ENCODE measurements at places on chromosomes 5 and 9.

DNA sequence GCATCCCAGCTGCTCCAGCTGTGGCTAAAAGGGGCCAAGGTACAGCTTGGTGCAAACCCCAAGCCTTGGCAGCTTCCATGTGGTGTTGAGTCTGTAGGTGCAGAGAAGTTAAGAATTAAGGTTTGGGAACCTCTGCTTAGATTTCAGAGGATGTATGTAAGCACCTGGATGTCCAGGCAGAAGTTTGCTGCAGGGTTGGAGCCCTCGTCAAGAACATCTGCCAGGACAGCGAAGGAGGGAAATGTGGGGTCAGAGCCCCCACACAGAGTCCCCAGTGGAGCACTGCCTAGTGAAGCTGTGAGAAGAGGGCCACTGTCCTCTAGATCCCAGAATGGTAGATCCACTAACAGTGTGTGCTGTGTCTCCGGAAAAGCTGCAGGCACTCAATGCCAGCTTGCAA, 236.2 kb upstream of the ADRA1B start:
- no peak for DNase-seq

DNA sequence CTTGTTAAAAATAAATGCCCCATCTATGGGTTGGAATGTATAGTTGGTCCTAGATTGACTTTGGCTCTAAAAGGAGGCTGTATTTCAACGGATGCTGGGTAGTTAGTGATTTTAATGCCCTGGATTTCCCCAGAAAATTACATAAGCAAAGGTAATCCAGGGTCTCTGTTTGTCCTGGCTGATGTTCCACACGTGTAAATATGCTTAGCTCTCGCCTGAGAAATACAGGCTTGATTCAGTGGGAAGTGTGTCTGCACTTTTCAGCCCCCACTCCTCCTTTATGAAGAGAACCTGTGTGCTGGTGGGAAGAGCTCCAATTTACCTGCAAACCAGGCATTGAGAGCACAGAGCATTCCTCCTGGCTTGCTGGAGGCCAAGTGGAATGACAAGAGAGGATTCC, 294.6 kb upstream of the CLINT1 start:
- no peak for DNase-seq

DNA sequence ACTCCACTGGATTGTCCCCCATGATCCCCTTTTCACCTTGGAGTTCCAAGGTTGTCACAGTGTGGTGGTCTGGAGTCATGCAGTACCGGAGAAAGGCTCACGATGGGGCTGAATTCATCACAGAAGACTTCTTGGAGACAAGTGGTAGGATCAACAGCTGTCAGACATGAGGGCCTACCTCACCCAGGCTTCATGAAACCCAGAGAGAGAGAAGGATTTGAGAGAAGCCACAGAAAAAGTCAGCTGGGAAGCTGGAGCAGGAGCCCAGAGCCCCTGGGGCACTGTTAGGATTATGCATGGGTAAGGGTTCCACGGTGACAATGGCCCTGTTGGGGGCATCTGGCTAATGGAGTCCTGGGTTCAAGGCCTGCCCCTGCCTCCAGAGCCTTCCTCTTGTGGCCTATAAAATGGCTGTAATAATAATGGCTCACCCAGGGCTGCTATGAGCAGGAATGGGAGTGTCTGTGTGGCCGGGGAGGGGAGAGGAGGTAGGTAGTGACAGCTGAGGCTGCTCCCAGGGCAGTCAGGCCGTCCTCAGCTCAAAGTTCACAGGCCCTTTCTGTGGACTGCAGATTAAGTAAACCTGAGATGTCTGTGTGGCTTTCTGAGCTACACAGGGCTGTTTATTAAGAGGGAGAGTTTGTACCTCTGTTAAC, 910 bp downstream of the TRIM14 start:
- DNase-seq, result peak; percentile 77

- no peak for DNase-seq
Measured at GRCh38 chr5:149448431-149448830, 69.3 kb upstream of the IL17B start.

GRCh38 chr5:115337882-115338281, 41.4 kb upstream of the CCDC112 start:
- DNase-seq, result no peak

DNA sequence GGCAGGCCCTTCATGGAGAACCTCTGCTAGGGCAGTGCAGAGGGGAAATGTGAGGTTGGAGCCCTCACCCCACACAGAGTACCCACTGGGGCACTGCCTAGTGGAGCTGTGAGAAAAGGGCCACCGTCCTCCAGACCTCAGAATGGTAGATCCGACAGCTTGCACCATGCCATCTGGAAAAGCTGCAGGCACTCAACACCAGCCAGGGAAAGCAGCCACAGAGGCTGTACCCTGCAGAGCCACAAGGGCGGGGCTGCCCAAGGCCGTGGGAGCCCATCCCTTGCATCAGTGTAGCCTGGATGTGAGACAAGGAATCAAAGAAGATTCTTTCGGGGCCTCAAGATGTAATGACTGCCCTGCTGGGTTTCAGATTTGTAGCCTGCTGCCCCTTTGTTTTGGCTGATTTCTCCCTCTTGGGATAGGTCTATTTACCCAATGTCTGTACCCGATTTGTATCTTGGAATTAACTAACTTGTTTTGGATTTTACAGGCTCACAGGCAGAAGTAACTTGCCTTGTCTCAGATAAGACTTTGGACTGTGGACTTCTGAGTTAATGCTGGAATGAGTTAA, 16.6 kb upstream of the ZDHHC11 start:
- no peak for DNase-seq

GRCh38 chr5:167857321-167857720, 434.1 kb upstream of the WWC1 start:
- DNase-seq, result no peak

- DNase-seq, result no peak
Measured at GRCh38 chr5:117604845-117605244, 1030.2 kb upstream of the SEMA6A start.

DNA sequence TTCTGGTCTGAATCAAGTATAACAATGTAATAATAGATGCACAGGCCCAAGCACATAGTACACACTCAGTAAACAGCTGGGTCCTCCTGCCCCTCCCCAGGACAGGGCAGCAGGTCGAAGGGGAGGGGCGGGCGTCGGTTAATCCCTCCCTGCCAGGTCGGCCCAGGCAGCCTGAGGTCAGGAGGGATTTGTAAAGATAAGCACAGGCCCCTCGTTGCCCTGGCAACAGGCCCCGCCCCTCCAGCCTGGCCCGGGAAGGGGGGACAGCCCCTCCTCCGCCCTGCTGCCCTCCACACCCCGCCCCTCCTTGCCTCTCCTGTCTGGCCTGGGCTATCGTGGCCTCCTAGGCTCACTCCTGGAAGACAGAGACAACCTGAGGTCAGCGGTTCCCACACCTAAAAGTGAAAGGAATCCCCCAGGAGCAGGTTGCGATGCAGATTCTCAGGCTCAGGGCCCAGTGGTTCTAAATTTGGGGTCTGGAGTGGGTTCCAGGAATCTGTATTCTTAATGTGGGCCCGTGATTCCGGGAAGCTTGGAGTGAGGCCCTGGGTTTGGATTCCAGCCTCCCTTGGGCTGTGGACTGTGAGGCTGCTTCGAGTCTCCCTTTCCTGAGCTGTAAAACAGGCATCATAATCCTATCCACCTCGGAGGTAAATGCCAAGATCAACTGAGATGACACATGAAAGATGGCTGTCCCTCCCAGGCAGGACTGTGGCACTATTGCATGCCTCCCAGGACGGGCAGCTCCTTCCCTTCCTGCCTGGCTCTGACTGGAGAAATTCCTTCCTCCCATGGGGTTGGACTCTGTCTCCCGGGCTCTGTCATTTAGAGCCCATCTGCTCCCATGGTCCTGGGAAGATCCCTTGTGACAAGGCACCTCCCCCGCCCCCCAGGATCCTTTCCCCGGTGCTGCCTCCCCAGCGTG, 4.4 kb downstream of the CRB2 start:
- DNase-seq, result peak; percentile 86

- no peak for DNase-seq
Measured at GRCh38 chr5:57855831-57856230, 373.2 kb upstream of the ACTBL2 start.

- DNase-seq, result no peak
Measured at GRCh38 chr9:90502134-90502533, 140.5 kb downstream of the DIRAS2 start.

GRCh38 chr9:108674766-108675530, 180.8 kb downstream of the ACTL7B start:
- no peak for DNase-seq

GRCh38 chr9:84228130-84228720, 112.3 kb downstream of the SLC28A3 start:
- no peak for DNase-seq

GRCh38 chr9:5767968-5768932, 64.7 kb downstream of the ERMP1 start:
- DNase-seq, result no peak

DNA sequence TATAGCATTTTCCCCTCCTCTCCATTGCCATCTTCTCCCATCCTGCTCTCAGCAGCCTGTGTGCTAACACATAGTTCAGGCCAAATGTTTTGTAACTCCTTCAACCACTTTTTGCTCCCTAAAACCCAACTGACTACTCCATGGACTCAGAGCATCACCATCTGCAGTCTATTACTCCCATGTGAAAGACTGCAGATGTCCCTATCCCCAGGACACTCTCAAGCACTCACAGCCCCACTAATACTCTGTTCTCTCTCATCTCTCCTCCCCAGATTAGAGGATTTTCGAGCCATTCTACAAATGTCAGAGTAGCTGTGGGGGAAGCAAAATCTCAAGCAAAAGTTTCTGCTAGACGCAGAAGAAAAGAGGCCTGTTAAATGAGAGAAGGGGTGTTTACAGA, 99.3 kb downstream of the ITGA1 start:
- no peak for DNase-seq

- DNase-seq, result no peak
Measured at GRCh38 chr5:121834021-121834420, 17.7 kb upstream of the FTMT start.

GRCh38 chr9:14437354-14438231, 123.7 kb upstream of the NFIB start:
- DNase-seq, result no peak

DNA sequence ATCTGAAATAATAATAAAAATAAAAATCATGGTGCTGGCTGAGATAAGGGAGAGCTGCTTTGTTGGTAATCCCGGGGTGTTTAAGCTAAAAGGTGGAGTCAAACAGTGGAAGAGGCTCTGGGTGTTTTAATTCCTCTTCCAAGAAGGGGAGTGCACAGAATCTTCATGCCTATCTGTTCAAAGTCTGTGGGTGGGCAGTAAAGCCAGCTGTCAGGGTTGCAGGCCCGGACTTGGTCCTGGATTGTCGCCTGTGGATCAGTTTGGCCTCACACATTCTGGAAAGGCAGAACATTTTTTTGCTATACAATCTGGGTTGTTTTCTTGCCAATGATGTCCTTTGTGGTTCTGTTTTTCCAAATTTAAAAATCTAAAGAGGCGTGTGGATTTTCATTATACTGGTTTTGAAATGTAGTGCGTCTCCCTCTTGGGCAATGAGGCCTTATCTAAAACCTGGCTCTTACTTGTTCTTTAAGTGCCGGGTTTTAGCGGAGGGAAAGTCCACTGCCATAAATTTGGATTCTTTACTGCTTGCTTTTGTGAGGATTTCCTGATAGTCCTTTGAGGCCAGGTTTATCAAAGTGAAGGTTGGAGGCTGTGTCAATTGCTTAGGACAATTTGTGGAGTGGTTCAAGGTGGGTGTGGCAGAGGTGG, 5.8 kb downstream of the ANKDD1B start:
- DNase-seq, result no peak

DNA sequence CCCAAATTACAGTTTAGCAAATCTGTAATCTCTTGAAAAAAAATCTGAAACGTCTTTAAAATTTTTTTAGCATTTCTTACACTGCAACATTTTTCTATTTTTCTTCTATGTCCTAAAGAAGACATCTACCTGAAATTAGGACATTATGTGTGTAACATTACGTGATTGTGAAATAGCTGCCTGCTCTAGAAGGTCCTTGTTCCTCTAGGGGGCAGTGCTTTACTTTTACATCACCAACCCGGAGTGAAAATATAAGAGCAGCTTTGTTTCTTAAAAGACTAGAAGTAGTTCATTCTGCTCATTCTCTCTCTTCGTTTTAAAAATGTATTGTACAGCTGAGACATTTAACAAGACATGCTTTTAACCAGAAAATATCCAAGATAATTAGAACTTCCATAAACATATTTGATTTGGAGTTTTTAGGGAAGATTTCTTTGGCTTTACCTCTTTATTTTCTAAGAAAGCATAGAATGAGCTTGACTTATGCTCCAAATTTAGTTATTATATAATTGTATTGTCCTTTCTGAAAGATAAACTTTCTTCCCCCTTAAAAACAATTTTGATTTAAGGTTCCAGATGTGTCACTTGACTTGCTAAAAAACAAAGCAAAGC, 48.1 kb upstream of the RIOK2 start:
- peak; percentile 31 for DNase-seq

GRCh38 chr9:117034866-117035265, 347.8 kb downstream of the TRIM32 start:
- DNase-seq, result no peak

- DNase-seq, result no peak
Measured at GRCh38 chr9:117021906-117022305, 334.8 kb downstream of the TRIM32 start.

DNA sequence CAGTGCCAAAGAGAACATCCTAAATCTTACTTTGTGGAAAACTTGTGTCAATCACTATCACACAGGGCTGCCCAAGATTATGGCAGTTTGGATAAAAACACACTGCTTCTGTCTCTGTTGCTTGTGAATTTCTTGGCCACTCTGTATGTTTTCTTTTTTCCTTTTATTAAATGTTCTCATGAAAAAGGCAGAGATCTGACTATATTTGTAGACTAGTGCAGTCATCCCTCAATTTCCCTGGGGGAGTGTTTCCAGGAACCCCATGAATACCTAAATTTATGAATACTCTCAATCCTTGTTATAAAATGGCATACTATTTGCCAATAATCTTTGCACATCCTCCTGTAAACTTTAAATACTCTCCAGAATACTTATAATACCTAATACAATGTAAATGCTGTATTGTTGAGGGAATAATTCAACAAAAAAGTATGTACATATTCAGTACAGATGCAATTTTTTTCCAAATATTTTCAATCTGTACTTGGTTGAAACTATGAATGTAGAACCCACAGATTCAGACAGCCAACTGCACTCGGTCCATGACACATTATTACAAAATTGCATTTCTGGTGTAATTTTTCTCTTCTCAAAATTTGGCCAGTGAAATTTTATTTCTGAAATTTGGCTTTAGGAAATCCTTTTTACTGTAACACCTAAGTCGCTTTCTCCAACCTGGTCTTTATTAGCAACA, 391.9 kb upstream of the PRR16 start:
- DNase-seq, result no peak

- DNase-seq, result no peak
Measured at GRCh38 chr5:123358751-123359150, 64.5 kb downstream of the CEP120 start.

All from GM13976 (cell line).